ENCODE measurements at places on chromosomes 5 and 9. TPM values are rescaled to one million over a fixed set of nuclear protein-coding genes. Genes with fewer than 3 reads are reported as not detected.

The PCDHGB6 gene
- total RNA-seq = 1.4 TPM

- peak; percentile 77 for DNase-seq
These were observed 7.9 kb downstream of the BHMT start for GRCh38 chr5:79119486-79119885.

DNA sequence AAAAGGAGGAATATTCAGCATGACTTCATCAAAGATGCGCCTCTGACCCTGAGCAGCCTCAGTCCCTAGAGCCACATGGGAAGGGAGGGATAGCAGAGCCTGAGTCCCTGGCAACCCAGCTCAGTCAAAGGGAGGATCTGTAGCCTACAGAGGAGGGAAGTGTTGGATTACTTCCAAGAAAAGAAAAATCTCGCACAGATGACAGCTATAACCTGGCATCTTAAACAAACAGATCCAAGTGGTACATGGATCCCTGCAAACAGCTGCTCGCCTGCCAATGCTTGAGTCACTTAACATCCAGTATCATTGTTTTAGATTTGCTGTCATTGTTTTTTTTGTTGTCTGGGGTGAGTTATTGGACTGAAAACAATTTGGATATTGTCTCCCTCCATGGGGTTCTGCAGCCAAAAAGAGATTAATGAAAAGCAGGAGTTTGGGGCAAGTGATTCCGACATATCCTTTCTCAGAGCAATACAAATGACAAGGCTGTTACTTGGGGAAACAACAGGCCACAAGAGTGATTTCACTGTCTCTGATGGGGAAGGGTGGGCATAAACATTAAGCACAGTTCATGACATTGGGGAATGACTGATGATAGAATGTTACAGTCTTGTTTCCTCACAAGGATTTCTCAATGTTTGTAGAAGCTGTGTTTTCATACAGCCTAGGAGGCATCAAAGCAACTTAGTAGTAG is 153.5 kb upstream of the KIF2A start:
- DNase-seq = no peak

The ABL1 gene
- total RNA-seq = 45.4 TPM

- DNase-seq = no peak
These were observed 24.0 kb downstream of the NNT start for GRCh38 chr5:43627028-43627427.

GRCh38 chr5:167796672-167797071 is 494.8 kb upstream of the WWC1 start:
- no peak for DNase-seq

DNA sequence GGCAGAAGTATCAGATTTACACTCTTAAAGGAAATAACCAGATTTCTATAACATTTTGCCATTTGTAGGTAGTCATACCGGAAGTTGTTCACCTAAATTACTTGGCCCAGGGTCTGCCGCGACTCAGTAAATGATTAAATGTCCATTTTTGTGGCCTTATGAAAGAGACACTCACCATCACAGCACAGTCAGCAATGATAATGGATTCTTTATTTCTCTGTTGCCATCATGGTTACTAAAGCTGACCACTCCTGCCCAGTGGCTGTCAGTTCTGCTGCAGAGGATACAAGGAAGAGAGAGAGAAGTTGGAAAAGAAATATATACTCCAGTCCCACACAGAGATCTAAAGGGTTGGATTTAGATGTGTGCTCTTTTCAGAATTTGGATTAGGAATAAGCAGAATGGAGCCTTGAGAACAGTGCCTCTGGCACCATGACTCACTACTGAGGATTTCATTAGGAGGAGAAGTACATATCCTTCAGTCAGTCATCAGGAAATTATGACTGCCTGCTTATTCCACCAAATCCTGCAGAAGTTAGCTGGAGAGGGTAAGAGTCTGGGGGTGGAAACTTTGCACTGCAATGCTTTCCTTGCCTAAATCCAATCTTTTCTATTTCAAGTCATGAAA is 72.8 kb upstream of the EFNA5 start:
- DNase-seq = peak; percentile 54

DNA sequence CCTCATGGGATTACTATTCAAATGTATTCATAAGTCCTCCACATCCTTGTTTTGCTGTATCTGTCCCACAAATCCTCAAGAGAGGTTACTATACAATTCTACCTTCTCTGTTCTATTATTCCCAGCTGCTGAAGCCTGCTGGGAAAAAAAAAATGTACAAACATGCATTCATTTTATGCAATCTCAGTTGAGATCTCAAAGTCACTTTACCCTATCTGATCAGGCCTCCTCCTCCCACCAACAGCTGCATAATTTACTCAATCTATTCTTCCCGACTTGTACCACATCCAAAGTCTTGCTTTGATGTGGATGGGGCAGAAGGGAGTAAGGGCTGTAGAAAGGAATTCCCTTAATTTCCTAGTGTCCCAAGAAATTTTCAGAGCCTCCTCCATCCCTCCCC is 28.6 kb downstream of the PSIP1 start:
- no peak for DNase-seq

GRCh38 chr5:3333836-3334235 is 261.8 kb upstream of the IRX1 start:
- DNase-seq = no peak

- no peak for DNase-seq
These were observed 27.7 kb downstream of the FUBP3 start for GRCh38 chr9:130606887-130607600.

The RAI14 gene
- total RNA-seq = 139 TPM

GRCh38 chr5:139692679-139693308 is 44.6 kb downstream of the CXXC5 start:
- DNase-seq = no peak

The ZNF462 gene
- 8.8 TPM for total RNA-seq

- no peak for DNase-seq
These were observed 20.3 kb downstream of the ANGPTL2 start for GRCh38 chr9:127102176-127102575.

DNA sequence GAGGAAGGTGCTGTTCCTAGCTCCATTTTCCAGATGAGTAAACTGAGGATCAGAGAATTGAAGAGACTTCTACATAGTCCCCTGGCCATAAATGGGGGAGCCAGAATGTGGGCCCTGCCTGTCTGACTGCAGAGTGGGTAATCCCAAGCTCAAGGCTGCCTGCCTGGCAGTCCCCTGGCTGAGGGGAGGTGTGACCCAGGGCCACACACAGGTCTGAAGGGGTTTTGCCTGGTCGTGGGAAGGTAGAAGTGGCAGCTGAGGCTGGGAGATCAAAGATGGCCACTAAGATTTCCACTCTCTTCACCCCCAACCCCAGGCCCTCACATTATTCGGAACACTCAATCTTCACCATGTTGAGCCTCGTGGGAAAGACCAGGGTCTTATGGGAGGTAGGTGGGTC is 176.3 kb downstream of the MACROH2A1 start:
- no peak for DNase-seq

DNA sequence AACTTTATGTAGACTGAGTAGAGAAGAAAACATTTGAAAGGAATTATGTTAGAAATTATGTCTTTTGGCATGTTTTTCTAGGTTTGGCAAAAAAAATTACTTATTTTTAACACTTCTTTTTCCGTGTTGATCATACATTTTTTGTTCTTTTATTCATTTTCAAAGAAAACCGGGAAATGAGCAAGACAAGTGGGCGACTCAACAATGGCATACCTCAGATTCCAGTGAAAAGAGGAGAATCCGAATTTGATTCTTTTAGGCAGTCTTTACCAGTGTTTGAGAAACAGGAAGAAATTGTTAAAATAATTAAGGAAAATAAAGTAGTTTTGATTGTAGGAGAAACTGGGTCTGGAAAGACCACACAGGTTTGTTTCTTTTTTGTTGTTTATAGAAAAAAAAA is 12.9 kb downstream of the YTHDC2 start:
- no peak for DNase-seq

- DNase-seq = no peak
These were observed 60.1 kb downstream of the MAT2B start for GRCh38 chr5:163565492-163565891.
